ENCODE measurements at places on chromosomes 1 and 21.

- DNase-seq, result no peak
Measured at GRCh38 chr1:154476791-154477190, 25.2 kb upstream of the TDRD10 start.

- DNase-seq, result no peak
Measured at GRCh38 chr1:245598524-245599305, 443.9 kb downstream of the KIF26B start.

GRCh38 chr1:163796394-163796821 lies 474.7 kb downstream of the NUF2 start:
- no peak for DNase-seq

GRCh38 chr1:30759718-30760281 lies 2.2 kb upstream of the LAPTM5 start:
- no peak for DNase-seq

- DNase-seq, result peak; percentile 15
Measured at GRCh38 chr1:198638894-198639635, at the start of gene PTPRC. TSS of gene PTPRC (plus strand) at chr1:198639040. CDS start at chr1:198639269, 229 bp downstream.

GRCh38 chr1:152515434-152515783 lies 1.1 kb downstream of the CRCT1 start:
- no peak for DNase-seq

DNA sequence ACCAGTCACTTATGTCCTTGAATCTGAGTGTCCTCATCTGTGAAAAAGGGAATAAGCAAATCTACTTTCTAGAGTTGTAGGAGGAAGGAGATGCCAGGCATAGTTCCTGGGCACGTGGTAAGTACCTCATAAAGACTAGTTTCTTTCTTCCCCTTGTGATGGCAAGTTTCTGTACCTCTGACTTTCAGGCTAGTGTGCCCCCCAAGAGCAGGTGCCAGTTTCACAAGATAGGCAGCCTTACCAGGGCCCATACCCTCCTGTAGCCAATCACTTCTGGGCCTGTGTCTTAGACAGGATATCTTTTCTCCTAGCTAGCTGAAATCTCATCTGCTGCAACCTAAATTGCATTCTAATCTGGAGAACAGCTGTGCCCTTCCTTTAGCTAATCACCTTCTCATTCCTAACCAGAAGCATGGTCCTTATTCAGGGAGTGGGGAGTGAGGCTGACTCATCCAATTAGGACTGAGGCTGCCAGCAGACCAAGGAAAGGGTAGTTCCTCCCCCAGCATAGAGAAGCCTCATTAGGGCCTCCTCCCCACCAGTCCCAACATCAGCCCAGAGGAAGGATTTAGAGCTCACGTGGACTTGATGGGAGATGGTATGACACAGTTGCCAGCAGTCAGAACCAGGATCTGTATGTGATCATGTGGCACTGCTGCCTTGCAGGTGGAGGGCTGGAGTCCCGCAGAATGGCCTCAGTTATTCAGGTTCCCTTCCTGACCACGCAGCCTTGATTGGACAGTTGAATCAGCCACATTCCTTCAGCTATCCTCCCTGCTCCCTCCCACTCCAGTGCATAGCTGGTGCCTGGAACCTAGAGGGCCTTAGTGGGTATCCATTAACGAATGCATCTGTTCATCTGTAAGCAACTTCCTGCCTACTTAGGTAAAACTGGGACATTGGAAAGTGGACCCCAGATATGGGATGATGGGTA lies 7.9 kb downstream of the KLHDC8A start:
- no peak for DNase-seq

DNA sequence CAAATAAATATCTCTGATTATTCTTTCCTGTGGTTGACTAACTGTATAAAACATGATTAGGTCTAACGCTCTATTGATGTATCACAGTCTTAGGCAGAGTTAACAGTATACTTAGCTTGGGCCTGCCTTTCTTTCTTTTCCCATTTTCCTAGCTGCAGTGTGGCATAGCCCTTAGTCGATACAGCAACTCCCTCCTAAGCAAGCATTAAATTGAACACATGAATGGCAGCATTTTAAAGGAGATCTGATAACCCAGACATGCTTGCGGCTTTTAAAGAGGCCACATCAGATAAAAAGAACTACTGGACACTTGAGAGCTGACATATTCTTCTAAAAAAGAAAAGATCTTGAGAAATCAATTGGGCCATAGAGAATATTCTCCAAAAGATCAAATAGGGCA lies 312.0 kb upstream of the TMPRSS15 start:
- DNase-seq, result no peak

DNA sequence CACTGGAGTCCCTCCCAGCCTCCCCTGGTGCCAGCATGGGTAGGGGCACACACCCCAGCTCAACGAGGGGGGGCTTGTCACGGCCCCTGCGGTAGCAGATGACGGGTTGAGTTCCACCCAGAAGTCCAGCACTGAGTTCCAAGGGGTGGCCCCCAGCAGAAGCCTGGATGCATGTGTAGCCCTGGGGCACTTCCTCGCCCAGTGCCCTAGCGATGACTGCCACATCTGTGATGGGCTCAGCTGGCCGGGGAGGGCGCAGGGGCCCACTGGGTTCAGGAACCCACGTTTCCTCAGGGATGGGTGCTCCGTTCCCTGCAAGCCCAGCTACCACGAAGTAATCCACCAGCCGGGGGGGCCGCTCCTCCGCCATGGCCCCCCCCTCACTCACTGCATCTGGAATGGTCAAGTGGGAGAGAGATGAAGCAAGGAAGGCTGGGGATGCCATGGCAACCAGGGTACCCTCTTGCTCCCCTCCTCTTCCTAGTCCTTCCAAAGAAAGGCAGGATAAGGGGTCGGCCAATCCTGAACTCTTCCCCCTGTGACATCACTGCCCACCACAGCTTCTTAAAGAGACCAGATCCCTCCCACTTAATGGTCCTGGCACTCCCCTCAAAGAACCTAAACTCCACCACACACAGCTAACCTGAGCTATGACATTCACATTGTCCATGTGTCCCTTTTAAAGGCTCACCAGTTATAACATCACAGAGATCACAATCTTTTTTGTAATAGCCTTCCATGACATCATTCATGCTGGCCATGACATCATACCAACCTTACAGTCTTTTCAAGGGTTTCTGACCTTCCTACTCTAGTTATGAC lies 2.3 kb downstream of the DENND4B start:
- peak; percentile 47 for DNase-seq

DNA sequence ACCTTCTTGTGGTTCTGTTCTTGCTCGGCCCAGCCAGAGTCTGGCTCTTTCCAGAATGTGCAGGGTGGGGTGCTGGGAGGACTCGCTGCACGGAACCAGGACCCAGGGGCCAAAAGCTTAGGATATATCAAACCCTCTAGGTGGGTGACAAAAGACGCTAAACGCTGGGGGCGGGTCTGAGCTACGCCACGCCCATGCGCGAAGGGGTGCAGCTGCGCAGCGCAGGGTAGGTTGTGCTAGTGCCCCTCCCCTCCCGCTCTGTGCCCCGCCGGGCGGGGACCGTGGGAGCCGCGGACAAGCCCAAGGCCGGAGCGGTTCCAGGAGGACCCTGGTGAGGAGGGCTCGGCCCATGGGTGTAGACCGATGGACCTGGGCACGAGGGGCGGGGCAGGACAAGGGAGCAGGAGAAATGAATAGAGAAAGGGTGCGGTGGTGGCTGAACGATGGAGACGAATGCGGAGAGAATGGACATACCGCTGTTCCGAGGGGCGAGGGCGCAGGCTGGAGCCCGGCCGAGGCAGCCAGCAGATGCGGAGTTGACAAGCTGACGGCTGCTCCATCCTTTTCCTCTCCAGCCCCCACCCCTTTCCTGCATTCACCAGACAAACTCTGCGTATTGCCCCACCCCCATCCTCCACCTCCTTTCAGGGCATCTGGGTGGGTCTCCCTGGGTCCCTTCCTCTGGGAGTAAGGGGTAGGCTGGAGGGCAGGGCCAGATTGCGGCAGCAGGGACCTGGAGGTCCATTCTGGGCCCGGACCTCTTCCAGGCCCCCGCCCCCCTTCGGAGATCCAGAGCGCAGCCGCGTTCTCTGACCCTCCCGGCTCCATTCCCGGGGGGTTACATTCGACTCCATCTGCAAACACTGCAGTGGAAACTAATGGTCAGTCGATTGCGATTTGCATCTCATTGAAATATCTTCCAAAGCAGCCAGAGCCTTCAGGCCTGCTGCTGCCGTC lies at the start of gene RUSC1:
RUSC1 (plus strand) TSS at position 234 of the 957 bp plus-strand sequence. CDS start 880 bp downstream, outside the sequence.
- peak; percentile 77 for DNase-seq

- no peak for DNase-seq
Measured at GRCh38 chr1:3620708-3621107, 4.1 kb upstream of the TPRG1L start.

GRCh38 chr1:230441183-230442029 lies 15.3 kb upstream of the PGBD5 start:
- no peak for DNase-seq

GRCh38 chr1:153626904-153627714 lies at the start of gene S100A13:
TSS of gene S100A13 (minus strand) at chr1:153627505. CDS start at chr1:153626472, 1,033 bp downstream.
- peak; percentile 62 for DNase-seq

DNA sequence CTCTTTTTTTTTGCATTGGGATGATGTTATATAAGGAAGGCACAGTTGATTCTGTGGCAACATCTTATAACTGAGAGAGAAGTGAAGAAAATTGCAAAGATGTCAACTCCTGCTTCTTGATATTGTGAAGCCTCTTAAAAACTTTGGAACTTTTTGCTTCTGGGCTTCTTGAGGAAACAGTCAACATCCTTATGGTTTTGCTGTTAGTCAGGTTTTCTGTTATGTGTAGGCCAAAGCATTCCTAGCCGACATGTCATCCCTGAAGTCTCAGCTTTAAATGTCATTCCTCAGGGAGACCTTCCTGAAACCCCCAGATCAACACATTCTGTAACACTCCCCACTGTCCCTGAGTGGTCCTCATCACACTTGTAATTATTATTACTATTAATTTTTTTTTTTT lies 12.6 kb downstream of the FALEC start:
- no peak for DNase-seq

GRCh38 chr21:29737186-29737585 lies 202.6 kb downstream of the GRIK1 start:
- no peak for DNase-seq

DNA sequence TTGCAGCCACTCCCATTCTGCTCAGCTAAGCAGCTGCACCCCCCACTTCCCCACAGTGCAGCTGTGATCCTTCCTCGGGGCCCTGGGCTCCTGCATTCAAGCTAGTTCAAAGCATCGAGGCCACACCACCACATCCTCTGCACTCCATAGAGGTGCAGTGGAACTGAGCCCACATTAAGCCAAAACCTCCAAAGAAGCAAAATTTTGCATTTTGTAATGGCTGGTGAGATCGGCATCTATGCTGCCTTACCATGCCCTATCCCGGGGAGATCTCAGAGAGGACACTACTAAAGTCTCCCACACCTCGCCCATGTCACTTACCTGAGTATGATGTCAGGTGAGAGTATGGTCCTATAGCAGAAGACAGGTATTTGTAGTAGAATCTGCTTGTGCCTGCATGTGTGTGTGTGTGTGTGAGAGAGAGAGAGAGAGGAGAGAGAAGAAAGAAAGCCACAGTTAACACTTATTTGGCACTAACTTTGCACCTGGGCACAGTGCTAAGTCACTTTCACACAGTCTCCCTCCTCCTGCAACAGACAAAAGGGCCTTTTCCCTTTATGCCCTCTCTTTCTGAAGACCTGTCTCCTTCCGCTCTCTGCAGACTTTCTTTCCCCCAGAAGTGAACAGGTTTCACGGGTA lies 89.8 kb downstream of the KIF14 start:
- DNase-seq, result no peak

DNA sequence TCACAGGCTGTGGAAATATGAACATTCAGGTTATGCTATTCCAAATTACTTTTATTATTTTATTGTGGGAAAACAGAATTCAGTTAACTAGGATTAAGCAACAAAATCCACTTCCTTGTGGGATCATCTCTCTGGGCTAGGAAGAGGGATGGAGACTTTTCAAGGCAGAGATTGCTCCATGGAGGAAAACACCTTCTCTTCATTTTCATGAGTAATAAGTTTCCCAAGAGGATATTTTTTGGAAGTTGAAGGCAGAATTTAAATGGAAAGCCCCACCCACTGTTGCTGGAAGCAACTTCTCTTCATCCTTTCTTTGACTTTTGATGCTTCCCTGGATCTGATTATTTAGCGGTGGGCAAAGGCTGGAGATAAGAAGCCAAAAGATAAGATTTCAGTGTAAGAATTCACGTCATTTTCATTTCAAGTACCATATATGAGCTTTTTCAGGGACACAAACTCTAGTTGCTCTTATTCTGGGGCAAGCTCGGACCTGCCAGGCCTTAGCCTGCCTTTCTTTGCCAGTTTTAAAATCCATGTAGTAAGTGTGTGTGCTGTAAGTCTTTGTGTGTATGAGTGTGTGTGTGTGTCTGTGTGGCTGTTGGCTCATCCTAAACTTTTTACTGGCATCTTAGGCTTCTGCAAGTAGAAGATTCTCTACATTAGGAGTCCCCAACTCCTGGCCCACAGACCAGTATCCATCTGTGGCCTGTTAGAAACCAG lies 11.7 kb upstream of the IL24 start:
- no peak for DNase-seq

DNA sequence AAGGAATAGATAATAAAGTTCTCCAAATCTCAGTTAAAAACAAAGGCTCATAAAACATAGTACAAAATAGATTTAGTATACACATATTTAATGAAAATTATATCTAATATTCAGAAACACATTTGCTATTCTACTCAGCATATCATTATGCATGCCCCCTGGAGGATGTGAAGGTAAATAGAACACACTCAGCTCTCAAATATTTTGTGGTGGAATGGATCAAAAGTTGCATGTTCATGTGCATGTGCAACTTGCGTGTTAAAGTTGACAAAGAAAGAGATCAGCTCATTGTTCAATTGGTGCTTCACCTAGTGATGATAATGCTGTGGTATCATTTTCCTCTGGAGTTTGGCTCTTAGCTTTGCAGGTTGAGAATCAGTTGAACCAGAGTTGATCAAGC lies 4.9 kb upstream of the ZNF644 start:
- no peak for DNase-seq

DNA sequence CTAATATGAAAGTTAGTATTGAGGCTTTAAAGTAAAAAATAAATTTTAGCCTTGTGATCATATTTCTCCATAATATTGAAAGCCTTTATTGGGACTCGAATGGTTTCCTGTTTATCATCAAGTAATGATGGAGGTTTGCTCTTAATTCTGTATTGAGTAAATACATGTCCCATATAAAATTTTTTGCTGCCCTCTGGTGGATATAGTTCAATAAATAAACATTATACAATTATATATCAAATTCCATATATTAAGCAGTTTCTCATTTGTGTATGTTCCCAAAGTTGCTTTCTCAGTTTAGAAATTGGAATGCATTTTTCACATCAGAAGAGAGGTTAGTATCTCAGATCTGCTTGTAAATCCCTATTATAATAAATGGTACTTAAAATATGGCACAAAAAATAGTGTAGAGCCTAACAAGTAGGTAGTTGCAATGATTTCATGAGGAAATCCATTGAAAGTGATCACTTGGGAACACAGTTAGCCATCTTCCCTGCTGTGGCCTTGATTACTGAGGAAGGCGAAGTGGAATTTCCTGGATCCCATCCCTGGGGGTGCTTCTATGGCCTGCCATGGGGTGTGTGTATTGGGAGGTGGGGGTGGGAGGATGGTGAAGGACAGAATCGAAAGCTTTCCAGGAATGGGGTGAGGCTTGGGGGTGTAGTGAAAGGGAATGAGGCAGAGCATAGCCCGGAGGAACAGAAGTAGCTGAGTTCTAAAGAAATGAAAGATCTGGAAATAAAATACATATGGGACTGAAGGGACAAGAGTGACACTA lies 84.1 kb upstream of the C21orf91 start:
- peak; percentile 2 for DNase-seq

Data from erythroblast (primary cell).